AG09309 (cell line): ENCODE measurements at places on chromosomes 13 and 19.

DNA sequence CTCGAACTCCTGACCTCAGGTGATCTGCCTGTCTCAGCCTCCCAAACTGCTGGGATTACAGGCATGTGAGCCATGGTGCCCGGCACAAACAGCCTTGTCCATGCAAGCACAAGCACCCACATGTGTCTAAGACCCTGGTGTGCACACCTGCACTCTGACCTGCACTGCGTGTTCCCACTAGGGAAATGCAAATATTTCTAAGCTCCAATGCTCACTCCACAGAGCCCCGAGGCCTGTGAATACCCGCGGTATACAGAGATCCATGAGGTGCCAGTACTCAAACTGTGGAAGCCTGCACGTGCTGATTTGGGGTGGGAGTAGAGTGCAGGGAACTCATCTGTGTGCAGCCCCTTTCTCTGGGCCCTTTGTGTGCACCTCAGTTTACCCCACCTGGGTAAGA lies 14.7 kb downstream of the GADD45B start:
- DNase-seq = no peak

GRCh38 chr13:101499406-101499805 lies 46.9 kb downstream of the ITGBL1 start:
- peak; percentile 34 for DNase-seq

- DNase-seq = no peak
Observed at GRCh38 chr13:20691616-20692015, 11.9 kb upstream of the IL17D start.

DNA sequence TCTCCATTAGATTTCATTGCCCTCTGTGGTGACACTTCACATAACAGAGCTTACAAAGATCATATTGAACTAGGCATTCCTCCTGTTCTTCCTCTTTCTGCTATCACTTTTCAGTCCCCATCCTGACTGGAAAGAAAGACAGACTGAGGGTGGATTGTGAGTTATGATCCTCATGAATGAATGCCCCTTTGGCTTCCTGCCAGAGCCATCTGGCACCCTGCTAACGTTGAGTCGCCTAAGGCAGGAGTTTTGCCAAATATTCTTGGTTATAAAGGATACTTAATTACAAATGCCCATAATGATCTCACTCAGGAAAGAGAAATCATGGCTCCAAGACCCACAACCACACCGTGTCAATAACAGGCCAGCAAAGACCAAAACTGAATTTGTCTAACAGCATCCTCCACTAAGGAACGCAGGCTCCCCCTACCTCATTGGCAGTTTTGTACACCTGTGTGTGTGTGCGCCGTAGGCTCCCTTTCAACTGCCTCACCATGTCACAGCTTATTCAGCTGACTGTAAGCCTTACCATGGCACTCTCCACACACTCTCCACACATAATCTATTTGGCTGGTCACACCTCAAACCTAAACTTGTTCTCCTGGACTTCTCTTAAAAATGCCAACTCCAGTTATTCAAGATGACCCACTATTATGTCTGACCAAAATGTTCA lies 15.5 kb downstream of the ZNF211 start:
- DNase-seq = no peak

- DNase-seq = no peak
Observed at GRCh38 chr19:38870612-38871011, 7.5 kb downstream of the RINL start.

DNA sequence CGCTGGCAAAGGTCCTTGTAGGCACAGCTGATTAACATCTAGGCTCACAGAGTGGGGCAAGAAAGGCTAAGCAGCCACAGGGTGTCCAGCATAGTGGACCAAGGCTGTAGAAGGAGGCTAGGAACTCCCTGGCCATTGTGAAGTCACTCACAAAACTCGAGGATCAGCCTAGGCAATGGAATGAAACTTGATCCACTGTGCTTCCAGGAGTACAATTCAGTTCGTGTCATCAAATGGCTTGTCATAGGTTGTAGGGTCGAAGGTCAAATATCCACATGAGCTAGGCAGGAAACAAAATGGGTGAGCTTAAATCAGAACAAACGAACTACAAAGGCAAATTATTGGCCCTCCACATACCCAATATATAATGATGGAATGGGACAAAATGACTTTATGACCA lies 4.4 kb upstream of the FAM187B start:
- DNase-seq = no peak

DNA sequence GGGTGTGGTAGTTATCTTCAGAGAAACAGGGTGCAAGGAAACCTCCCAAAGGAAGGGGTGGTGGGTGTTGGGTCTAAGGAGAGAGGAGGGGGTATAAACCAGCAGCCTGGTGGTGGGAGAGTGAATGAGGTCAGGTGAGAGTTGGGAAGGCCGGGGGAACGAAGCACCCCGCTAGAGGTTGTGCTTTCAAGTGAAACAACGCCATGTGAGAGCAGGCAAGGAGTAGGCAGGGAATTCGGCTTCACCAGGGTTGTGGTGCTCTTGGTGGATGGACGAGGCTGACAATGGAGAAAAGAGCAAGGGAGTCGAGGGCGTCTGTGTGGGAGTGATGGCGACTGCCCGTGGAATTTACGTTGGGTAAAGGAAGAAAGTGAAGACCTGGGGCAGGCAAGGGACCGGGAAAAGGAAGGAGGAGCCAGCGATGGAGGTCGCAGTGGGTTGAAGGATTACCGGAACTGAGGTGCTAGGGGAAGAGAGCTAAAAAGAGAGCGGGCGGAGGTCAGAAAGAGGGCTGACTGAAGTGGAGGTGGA lies 2.1 kb upstream of the MLNR start:
- DNase-seq = no peak

- no peak for DNase-seq
Observed at GRCh38 chr19:53389571-53389970, 5.4 kb upstream of the ZNF765 start.

GRCh38 chr13:99362362-99362761 lies 55.2 kb upstream of the GPR183 start:
- no peak for DNase-seq
